Suprapubic skin (tissue), 4 donors: ENCODE measurements at places on chromosomes 6 and 20.

DNA sequence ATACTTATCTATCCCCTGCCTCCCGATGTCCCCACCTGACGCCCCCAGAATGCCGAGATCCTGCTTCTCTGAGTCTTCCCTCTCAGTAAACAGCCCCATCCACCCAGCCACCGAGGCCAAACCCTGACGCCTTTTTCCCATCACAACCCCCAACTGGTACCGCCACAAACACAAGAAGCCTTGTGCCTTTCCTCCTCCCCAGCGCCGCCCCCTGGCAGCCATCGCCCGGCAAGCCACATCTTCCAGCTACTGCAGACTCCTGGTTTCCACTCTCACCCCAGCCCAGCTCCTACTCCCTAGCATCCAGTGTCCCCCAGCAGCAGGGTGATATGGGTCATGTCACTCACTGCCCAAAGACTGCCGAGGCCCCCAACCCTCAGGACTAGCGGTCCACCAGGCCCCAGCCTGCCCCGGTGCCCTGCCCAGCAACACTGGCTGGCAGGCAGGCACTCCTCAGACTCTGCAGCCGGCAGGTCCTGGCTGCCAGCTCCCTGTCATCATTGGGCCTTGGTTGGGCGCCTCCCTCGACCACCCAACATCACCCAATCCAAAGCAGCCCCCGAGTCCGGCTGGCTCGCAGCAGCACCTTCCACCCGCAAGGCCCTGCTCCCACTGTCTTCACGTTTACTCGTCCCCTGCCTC is 11.2 kb downstream of the TCFL5 start:
- DNase-seq, result no peak

- no peak for DNase-seq
These were observed 1009.7 kb upstream of the GJE1 start for GRCh38 chr6:141123049-141123448.

DNA sequence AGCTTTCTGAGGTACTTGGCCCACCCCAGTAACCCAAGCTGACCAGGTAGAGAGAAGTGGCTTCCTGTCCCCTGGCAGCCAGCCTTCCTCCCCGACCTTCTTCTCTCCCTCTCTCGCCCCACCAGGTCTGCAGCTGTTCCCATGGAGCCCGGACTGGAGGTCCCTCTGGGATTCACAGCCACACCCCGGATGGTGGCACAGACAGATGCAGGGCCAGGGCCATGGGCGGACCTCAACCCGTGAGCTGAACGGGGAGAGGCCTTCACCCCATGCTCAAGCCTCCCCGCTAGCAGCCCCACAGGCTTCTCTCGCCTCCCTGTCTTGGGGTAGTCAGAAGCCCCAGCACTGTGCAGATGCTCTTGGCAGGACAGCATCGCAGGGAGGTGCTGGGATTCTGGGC is 41.3 kb downstream of the CPXM1 start:
- DNase-seq, result peak; percentile 62

- no peak for DNase-seq
These were observed 518.9 kb upstream of the JARID2 start for GRCh38 chr6:14726816-14727493.

GRCh38 chr6:6085928-6086668 is 79.4 kb upstream of the NRN1 start:
- DNase-seq, result no peak

- DNase-seq, result no peak
These were observed 2.2 kb upstream of the TUBB2B start for GRCh38 chr6:3229566-3230178.

DNA sequence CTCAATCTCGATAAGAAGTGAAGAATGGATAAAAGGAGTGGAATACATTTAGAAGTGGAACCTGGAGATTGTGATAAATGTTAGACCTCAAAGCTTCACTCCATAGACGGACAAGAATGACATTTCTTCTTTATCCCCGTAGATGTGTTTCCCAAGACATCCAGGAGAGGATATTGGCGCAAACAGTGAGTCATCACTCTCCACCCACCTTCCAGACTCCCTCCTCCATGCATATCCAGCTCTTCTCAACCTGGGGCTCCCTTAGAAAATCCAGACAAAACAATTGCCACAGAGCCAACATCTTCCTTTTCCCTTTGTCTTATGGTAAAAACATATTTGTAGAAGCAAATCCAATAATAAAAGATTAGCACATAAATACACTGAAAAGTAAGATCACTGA is 586.1 kb downstream of the PTPRT start:
- no peak for DNase-seq

DNA sequence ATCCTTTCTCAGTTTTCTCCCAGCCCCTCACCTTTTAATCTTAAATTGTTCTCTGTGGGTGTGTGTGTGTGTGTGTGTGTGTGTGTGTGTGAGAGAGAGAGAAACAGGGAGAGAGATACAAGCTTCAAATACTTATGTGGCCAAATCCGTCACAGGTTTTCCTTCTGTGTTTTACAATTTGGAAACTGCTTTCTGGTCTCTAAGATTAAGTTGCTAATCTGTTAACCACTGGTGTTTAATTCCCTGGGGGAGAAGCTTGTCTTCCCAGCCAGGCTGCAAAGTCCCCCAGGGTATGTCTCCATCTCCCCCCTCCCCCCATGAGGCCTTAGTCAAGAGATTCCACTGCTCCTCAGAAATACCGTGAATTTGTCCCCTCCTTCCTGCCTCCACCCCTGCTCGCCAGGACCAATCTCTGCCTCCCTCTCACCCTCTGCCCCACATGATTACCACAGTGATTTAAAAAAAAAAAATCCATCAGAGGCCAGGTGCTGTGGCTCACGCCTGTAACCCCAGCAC is 49.0 kb downstream of the RIPOR3 start:
- DNase-seq, result no peak

- DNase-seq, result no peak
These were observed 336 bp upstream of the LY6G5C start for GRCh38 chr6:31681135-31681671.

GRCh38 chr6:169654598-169655391 is 47.0 kb downstream of the WDR27 start:
- no peak for DNase-seq

DNA sequence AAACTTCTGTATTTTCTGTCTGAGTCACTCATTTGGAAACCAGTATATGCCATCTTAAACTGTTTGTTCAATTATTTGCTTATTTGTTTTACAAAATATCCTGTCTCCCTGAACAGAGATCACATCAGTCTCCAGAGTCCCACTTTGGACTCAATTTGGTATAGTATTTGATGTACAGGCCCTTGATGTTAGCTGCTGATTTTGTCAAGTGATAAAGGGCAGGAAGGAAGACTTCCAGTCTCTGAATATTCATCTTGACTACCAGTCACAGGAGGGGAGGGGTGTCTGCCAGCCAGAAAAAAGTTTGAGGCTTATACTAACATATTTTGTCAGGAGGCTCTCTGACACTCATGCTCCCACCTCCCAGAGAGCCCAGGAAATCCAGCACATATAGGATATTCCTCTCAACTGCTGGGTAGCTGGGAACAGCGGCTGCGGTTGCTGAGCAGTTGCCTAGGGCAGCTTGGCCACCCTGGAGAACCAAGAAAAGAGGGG is 376.8 kb upstream of the RUNX2 start:
- no peak for DNase-seq

- DNase-seq, result no peak
These were observed 2.0 kb downstream of the CST5 start for GRCh38 chr20:23877524-23877923.

DNA sequence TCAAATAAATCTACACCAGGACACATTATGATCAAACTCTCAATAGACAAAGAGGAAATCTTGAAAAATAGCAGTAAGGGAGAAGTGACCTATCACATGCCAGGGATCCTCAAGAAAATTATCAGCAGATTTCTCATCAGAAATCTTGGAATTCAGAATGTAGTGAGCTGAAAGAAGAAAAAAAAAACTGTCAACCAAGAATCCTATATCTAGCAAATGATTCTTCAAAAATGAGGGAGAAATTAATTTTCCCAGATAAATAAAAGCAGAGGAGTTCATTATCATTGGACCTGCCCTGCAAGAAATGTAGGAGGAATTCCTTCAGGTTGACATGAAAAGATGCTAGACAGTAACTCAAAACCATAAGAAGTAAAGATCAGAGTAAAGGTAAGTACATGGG is 363.6 kb downstream of the TFAP2A start:
- DNase-seq, result no peak

GRCh38 chr6:108742041-108742440 is 106.2 kb upstream of the ARMC2 start:
- no peak for DNase-seq

- peak; percentile 94 for DNase-seq
These were observed 452 bp downstream of the TRAF3IP2 start for GRCh38 chr6:111605100-111605751.

DNA sequence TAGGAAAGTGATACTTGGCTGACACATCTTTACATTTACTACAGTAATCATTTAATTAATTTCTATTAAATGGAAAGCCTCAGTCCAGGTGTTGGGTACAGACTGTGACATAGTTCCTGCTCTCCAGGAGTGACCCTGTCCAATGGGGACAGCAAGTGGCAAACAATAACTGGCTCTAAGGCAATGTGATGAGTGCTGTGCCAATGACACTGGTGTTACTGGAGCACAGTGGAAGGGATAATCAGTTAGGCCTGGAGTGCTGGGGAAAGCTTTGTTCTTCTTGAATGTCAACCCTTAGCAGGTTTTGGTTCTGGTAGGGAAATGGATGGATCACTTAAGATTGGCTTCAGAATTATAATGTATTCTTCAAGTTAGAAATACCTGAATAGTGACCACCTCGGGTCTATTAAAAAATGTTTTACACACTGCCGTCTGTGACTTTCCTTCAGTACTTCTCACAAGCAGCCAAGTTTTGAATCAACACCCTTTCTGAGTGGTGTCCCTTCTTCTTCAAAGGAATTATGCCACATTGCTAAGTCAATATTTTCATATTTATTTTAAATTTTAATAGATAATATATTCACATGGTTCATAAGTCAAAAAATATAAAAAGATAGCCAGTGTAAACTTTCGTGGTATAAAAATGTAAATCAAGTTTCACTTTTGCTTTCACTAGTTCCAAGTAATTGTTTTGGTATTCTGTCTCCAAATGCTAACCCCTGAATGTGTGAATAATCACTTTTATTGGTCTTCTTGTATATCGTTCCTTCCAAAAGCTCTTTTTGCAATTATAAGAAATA is 9.6 kb downstream of the CMTR1 start:
- no peak for DNase-seq

DNA sequence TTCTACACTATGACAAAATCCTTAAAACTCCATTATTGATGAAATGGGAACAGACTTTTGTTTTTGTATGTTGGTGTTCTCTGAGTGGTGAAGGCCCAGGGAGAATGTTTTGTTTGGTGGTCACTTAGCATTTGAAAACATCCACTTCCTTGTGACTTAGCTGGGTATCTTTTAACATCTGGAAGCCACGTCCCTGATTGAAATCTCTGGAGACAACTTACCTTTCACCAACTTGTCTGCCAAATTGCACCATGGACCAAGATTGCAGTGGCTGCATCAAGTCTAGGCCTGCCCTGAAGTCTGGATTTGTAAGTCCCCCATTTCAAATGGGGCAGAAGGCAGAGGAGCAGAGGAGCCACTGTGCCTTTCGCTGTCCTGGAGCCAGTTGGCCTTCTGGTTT is 534 bp upstream of the EFCAB8 start:
- DNase-seq, result no peak

- no peak for DNase-seq
These were observed 5.5 kb upstream of the PABPC1L start for GRCh38 chr20:44904377-44904776.
